Activated T-helper 1 cell treated with anti-CD3 and anti-CD28 coated beads, Interleukin-2, amount 50 U/mL, for 16 hours (primary cell): ENCODE measurements at places on chromosomes 16 and 17.
A peak's percentile ranks its signal among the peaks of the same experiment; 100 is the strongest.

- no peak for DNase-seq
These were observed 175.5 kb downstream of the SHISA9 start for GRCh38 chr16:13076878-13077277.

- DNase-seq = no peak
These were observed 112.4 kb downstream of the IRX3 start for GRCh38 chr16:54174201-54174600.

DNA sequence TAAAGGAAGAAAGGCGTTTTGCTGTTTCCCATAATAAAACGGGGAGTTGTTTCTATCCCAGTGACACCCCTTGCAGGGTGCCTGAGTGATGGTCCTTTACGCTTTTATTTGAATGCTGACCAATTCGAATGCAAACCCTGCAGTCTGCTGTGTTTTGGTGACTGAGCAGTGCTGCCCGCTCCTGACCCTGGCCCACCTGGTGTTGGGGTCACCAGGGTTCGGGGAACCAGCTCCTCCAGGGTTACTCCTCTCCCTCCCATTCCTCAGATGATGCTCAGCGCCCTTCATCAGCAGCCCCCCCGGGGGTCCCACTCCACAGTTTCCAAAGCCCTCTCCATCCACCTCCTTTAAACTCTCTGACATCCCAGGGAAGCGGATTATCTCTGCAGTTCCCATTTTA lies 6.0 kb downstream of the CA4 start:
- DNase-seq = no peak

- DNase-seq = no peak
These were observed 5.7 kb upstream of the PHAF1 start for GRCh38 chr16:67104061-67104460.

DNA sequence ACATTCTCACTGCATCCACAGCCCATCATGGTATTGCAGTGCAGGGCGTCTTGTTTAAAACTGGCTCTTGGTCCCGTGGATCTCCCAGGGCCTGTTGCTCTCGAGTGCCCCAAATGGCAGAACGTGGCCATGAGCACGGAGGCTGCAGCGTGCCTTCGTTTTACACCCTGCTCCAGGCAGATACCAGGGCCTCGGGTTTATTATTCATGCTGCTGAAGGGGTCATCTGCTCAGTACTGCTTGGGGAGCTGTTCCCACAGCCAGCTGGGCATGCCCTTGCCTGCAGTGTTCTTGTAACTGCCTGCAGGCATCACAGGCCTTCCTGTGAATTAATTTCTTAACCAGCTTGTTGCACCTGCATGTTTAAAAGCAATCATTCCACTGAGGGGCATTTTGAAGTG lies 129.7 kb upstream of the CHMP6 start:
- peak; percentile 28 for DNase-seq

DNA sequence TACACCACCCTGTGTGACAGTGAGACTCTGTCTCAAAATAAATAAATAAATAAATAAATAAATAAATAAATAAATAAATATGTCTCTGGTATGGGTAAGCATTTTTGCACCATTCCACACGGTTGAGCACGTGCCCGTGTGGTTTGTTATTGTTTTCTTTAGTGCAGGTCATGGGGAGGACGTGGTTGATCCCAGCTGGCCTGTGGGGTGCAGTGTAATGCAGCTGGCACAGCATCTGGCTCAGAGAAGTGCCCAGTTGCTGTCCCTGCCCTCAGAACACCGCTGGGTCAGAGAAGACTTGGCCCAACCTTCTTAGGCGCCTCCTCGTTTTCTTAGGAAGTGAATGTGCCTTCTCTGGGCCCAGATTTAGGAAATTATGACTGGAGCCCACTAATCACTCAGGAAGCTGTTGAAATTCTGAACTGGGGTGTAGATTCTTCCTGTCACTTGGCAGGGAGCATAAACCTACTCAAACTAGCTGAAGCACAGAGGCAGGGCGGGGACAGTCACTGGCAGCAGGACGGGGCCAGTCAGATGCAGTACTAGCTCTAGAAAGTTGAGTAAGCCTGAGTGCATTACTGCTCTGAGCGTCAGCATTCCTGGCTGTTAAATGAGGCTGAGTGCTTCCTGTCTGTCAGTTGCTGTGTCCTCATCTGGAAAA lies 85.9 kb downstream of the SNX29 start:
- DNase-seq = no peak

- DNase-seq = no peak
These were observed 262.9 kb upstream of the SDK2 start for GRCh38 chr17:73906896-73907870.

GRCh38 chr16:1899641-1900451 lies 18.4 kb downstream of the HS3ST6 start:
- DNase-seq = no peak

GRCh38 chr17:50865060-50865867 lies 890 bp downstream of the TOB1 start:
- DNase-seq = peak; percentile 18

GRCh38 chr17:45573924-45574770 lies 83.6 kb upstream of the PLEKHM1 start:
- DNase-seq = no peak

GRCh38 chr17:27449541-27449940 lies 6.7 kb upstream of the KSR1 start:
- no peak for DNase-seq
